ENCODE measurements at places on chromosomes 1 and 21. TPM values are rescaled to one million over a fixed set of nuclear protein-coding genes. Genes with fewer than 3 reads are reported as not detected.

GRCh38 chr1:54502342-54502741 lies 45.7 kb upstream of the ACOT11 start:
- H3K4me1 ChIP-seq = peaks cover 8% of the 10 kb centered on the region
- no peak for DNase-seq
- H3K36me3 ChIP-seq = no peaks in the 10 kb centered on the region
- no peak overlapping the region for H3K4me3 ChIP-seq
- no peak overlapping the region for H3K27ac ChIP-seq

- no peak overlapping the region for H3K4me3 ChIP-seq
- no peak overlapping the region for H3K27ac ChIP-seq
- H3K36me3 ChIP-seq = no peaks in the 10 kb centered on the region
- H3K27me3 ChIP-seq = peaks cover 10% of the 10 kb centered on the region
- peaks cover 3% of the 10 kb centered on the region for H3K4me1 ChIP-seq
Measured at GRCh38 chr1:116693759-116694480, 26.4 kb upstream of the IGSF3 start.

The TTC34 gene
- total RNA-seq = 3.1 TPM

GRCh38 chr1:221670081-221670480 lies 71.8 kb downstream of the DUSP10 start:
- H3K36me3 ChIP-seq = no peaks in the 10 kb centered on the region
- DNase-seq = no peak
- H3K4me3 ChIP-seq = no peak overlapping the region
- peaks cover 17% of the 10 kb centered on the region for H3K4me1 ChIP-seq

GRCh38 chr1:202812176-202813026 lies 1.6 kb downstream of the PCAT6 start:
- H3K4me3 ChIP-seq = peak overlapping the region; percentile 90
- H3K4me1 ChIP-seq = peaks cover 14% of the 10 kb centered on the region
- no peaks in the 10 kb centered on the region for H3K36me3 ChIP-seq
- H3K27me3 ChIP-seq = peaks cover 22% of the 10 kb centered on the region

- H3K27me3 ChIP-seq = no peaks in the 10 kb centered on the region
- H3K36me3 ChIP-seq = no peaks in the 10 kb centered on the region
- H3K4me3 ChIP-seq = no peak overlapping the region
Measured at GRCh38 chr1:72650843-72651435, 368.6 kb upstream of the NEGR1 start.

All from progenitor cell of endocrine pancreas (in vitro differentiated cells).